ENCODE measurements at places on chromosomes 5 and 9.
A peak's percentile ranks its signal among the peaks of the same experiment; 100 is the strongest.

DNA sequence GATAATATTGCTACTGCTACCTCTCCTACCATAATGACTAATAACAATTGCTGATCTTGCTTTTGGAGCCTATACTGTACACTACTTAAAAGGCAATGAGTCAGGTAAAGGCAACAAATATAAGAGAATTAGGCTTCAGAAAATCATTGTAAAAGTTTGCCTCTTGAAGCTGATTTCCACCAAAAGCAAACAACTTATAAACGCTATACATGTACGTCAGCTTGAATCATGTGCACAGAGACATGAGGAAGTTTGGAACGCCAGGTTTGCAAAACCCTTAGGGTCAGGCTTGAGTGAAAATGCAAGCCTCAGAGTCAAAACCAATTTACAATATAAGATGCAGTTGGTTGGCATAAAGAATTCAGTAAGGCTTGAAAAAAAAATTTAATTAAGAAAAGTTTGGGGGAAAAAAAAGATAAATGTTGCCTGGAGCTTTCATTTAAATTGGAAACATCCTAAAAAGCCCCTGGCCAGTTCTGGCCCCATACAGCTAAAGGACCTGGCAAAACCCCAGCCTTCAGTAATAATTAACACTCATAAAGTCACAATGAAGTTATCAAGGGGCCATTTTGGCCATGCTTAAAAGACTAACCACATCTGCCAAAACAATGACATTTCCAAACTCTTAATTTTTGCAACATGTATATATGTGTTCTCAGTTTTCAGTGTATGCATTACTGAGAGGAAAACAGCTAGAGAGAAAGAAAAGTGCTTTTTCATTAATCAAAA is 181.0 kb upstream of the NFIL3 start:
- no peak for DNase-seq

DNA sequence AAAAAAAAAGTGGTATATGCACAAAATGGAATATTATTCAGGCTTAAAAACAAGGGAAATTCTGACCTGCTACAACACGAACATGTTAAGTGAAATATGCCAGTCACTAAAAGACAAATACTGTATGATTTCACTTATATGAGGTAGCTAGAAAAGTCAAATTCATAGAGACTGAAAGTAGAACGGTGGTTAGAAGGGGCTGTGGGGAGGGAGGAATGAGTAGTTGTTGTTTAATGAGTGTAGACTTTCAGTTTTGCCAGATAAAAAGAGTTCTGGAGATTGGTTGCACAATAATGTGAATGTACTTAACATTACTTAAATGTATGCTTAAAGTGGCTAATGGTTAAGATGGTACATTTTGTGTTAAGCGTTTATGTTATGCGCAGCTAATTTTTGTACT is 79.5 kb upstream of the IL12B start:
- DNase-seq, result no peak

DNA sequence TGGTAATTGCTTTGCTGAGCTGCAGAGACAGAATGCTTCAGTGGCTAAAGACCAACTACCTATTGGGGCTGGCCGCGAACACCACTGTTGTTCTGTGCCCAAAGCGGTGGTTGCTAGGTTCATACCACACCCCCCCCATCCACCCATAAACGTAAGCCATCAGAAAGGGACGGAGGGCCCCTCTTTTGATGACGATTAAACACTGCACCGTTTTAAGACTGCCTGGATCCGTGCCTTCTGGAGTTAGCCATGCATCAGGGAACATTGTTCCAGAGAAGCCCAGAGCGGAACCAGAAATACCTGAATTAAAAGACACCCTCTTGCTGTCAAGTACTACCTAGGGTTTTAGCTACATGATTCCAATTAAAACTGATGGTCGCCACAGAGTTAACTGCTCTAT is 369.1 kb upstream of the DAP start:
- peak; percentile 53 for DNase-seq

- no peak for DNase-seq
Observed at GRCh38 chr9:83520292-83520691, 17.9 kb downstream of the FRMD3 start.

GRCh38 chr5:91562922-91563321 is 179.8 kb upstream of the ARRDC3 start:
- DNase-seq, result no peak

DNA sequence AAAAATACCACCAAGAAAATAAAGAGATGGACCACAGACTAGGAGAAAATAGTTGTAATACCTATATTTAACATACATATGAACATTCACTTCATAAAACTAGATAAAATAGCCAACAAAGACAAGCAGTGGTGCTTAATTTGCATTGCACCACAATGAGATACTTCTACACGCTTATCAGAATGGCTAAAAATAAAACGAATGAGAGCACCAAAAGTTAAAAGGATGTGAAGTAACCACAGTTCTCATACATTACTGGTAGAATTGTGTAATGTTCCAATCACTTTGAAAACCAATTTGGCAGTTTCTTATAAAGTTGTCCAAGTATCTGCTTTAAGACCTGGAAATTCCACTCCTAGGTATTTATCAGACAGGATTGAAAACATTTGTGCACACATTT is 198.9 kb upstream of the SGCD start:
- no peak for DNase-seq

DNA sequence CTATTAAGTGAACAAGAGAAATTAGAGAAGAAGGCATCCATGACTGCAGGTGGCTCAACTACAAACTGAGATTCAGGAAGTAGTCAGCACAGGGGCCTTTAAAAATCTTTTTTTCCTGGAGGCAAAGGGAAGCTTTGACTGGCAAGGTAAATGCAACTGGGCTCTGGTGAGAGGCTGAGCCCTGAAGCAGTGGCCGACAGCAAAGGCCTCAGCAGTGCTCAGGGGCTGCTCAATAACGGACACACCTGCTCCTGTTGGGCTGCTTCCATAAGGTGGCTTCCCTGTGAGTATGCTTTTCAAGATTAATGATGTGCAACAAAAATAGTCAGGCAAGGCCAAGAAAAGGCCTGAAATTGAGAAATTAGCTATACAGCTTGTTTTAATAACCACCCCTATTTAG is 134.2 kb upstream of the RGMB start:
- DNase-seq, result no peak

GRCh38 chr5:173050791-173051190 is 5.4 kb upstream of the CREBRF start:
- DNase-seq, result no peak

DNA sequence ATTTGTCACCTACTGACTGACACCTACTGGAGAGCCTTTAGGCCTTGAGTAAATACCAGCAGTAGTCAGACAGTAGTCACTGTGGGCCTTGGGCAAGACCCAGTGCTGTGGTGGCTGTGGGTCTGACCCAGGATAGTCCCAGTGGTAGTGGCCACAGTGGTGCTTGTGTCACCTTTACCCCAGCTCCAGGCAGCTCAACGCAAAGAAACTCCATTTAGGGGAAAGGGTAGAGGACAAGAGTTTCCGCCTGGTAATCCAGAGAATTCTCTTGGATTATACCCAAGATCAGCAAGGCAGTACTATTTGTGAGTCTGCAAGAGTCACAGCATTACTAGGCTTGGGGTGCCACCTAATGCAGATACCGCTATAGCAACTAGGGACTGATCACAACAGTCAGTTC is 28.9 kb downstream of the CERT1 start:
- no peak for DNase-seq

DNA sequence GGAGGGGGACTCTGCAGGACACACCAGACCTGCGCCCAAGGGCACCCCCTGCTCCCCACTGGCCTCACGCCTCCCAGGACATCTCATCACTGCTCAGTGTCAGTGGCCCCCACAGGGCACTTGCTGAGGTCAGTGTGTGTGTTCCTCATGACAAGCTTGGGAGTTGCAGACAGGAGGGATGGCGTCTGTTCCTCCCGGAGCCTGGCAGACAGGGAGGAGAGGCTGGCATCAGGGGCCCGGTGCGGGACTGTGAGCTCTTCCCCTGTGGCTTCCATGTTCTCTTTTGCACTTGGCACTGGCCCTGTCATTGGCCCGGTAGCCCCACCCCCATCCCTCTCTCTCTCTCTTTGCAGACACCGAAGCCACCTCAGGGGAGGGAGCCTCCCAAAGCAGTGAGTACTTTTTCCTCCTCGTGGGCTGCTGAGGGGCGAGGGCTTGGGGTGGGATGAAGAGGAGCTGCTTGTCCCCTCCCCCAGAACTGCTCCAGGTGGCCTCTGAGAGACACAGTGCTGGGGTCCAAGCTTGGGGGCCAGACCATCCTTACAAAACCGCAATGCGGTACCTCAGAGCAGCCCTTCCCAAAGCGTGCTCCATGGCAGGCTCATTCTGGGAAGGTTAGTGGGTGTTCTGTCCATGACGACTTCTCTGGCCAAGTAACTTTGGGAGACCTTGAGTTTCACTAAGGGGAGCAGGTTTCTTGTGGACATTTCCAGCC is 75.7 kb downstream of the AMBP start:
- DNase-seq, result no peak

DNA sequence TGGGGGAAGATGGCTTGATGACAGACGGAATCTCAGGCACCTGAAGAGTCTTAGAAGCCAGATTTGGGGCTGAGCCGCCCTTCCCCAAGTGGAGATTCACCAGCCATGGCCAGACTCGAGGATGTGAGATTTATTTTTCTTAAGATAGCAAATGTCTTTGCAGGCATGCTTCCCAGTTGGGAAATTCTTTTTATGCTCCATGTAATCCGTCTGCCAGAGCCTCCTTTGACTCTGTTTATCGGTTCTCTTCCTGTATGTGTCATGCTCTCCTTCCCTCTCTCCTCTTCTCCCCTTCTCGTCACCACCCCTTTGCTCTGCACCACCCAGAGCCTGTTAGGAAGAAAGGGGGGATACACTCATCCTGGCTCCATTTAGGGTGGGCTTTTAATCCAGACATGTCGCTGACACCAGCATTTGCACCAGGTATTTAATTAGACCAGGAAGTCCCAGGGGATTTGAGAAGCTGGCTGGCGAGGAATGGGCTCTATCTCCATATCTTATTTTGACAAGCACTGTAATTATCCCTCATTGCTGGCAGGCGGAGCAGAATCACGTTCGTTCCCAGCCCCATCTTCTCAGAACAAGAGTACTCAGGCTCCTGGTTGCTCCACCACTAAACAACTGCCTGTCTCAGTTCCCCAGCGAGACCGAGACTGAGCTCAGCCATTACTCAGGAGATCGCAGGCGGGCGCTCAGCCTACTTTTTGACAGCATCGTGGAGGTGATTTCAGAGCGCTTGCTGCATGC is 50.9 kb downstream of the KCNIP1 start:
- DNase-seq, result no peak

GRCh38 chr9:126818482-126818881 is 13.6 kb downstream of the ZBTB43 start:
- DNase-seq, result no peak

GRCh38 chr9:15294604-15295003 is 12.4 kb downstream of the TTC39B start:
- DNase-seq, result no peak

- no peak for DNase-seq
Observed at GRCh38 chr5:163789870-163790269, 284.5 kb downstream of the MAT2B start.

GRCh38 chr9:108671176-108671575 is 184.6 kb downstream of the ACTL7B start:
- DNase-seq, result no peak

GRCh38 chr5:100647461-100648230 is 112.5 kb downstream of the FAM174A start:
- DNase-seq, result peak; percentile 6

DNA sequence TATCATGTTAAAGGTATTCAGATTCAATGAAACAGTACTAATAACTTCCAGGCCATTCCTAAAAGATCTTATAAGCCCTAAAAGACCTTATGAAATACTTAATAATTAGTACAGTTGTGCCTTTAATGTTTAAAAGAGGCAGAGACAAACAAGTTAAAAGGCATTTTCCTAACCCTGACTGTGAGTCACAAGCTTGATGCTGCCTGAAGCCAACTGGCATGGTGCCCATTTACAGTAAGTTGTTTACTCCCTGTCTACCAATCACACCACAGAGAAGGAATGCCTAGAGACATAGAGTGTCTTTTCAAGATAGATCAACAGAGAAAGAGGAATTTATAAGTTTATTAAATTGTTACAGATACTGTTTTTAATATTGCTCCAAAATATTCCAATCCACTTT is 47.8 kb downstream of the NR3C1 start:
- DNase-seq, result peak; percentile 86

DNA sequence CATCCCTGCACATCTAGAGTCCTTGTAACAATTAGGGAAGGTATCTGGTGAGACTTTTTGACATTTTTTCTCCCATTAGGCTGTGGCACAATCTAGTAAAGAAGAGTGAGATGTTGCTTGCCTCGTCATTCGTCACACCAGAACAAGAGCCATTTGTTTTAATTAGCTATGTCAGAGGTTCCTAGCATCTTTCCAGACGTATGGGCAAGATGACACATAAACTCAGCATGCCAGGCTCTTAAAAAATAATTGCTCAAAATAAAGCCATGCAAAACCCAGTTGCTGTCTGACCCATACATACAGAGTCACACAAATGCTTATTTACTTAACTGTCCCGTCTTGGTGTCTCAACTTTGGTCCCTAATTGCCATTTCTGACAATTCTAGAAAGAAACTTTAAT is 125.9 kb downstream of the TRPM3 start:
- no peak for DNase-seq

GRCh38 chr9:137027369-137028262 is at the start of gene ABCA2:
ABCA2 (minus strand) TSS chr9:137028237; CDS start chr9:137028140, 97 bp downstream.
- no peak for DNase-seq

DNA sequence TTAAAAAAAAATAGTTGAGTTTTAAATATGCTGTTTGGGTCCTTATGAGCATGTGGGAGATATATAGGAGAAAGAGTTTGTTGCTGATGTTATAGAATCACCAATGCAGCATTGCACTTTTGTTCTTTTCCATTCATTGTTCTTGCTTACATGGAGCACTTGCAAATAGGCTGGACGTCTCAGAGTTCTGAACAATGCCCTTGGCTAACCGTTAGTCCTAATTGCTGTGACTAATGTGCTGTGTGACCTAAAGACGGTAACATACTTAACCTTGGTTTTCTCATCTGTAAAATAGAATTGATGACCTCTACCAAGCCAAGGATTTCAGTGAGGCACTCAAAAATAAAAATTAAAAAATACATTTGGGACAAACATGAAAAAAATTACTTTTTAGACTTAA is 29.8 kb downstream of the PIK3R1 start:
- DNase-seq, result no peak

DNA sequence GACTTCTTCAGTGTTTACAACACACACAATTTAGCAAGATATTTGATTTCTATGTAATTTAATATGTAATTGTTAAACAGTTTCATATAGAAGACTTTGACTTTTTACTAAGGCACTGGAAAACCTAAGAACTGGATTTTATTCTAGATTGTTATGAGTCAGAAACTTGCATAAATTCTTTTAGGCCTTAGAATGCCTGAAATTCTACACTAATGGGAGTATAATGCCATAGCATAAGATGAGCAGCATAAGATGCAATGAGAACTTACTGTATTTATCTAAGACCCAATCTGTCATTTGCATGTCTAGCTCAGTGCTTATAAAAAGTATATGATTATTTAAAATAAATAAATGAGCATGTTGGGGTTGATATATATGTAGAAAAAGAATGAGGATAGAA is 285.2 kb downstream of the CDH12 start:
- no peak for DNase-seq

GRCh38 chr5:50962934-50963872 is 296.8 kb downstream of the PARP8 start:
- DNase-seq, result peak; percentile 74
